HAP-1 (cell line): ENCODE measurements at places on chromosomes 11 and 22.

DNA sequence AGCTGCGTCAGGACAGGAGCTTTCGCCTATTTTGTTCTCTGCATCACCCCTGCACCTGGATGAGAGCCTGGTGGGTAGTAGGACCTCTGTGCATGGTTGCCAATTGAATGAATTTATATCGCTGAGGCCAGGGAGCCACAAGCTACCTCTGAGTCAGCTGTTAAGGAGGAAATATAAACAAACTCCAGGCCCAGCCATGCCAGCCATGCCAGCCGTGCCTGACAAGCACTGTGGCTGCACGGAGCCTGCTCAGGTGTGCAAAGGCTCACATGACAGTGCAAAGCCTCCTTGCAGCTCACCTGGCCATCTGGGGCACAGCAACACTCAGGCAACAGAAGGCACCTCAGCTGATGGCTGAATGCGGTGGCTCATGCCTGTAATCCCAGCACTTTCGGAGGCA, 33.7 kb upstream of the LINC01488 start:
- no peak for DNase-seq

GRCh38 chr11:111733016-111733415, 33.2 kb downstream of the PPP2R1B start:
- no peak for DNase-seq

GRCh38 chr22:21736084-21736642, 569 bp upstream of the YPEL1 start:
- no peak for DNase-seq

- no peak for DNase-seq
Measured at GRCh38 chr11:27673979-27674663, 26.1 kb downstream of the BDNF start.

GRCh38 chr11:126707498-126707897, 293.1 kb downstream of the KIRREL3 start:
- no peak for DNase-seq

GRCh38 chr22:17268501-17269223, 49.4 kb upstream of the ADA2 start:
- no peak for DNase-seq

GRCh38 chr11:12298610-12299009, 78.8 kb upstream of the PARVA start:
- no peak for DNase-seq

- DNase-seq: no peak
Measured at GRCh38 chr11:123507043-123507442, 77.0 kb downstream of the GRAMD1B start.

DNA sequence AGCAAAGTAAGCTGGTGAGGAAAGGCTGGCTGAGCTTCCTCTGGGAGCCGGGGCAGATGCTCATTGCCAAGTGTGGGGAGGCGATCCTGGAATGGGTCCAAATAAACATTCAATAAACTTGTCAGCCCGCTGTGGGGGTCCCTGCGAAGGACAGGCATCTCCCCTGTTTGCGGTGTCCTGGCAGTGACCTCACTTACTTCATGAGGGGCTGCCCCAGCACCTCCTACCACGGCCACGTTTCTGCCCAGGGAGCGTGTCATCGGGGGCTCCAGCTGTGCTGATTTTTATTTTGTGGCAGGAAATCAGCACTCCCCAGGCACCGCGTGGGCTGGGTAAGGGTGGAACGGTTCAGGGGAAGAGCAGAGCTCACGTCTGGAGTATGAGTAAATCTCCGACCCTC, 493.9 kb upstream of the B3GAT1 start:
- DNase-seq: no peak
